ENCODE measurements at places on chromosomes 5 and 9. TPM values are rescaled to one million over a fixed set of nuclear protein-coding genes. Genes with fewer than 3 reads are reported as not detected.

GRCh38 chr9:129682381-129682780 is 16.9 kb downstream of the PRRX2 start:
- no peak for DNase-seq
- H3K4me3 ChIP-seq = no peak overlapping the region
- no peaks in the 10 kb centered on the region for H3K36me3 ChIP-seq
- peaks cover 16% of the 10 kb centered on the region for H3K4me1 ChIP-seq
- H3K27me3 ChIP-seq = peaks cover 9% of the 10 kb centered on the region
- no peak overlapping the region for H3K27ac ChIP-seq

Gene TAS2R1
- not detected for total RNA-seq

- no peak overlapping the region for H3K4me3 ChIP-seq
- no peaks in the 10 kb centered on the region for H3K36me3 ChIP-seq
- no peaks in the 10 kb centered on the region for H3K27me3 ChIP-seq
Observed at GRCh38 chr5:39449591-39449990, 24.8 kb upstream of the DAB2 start.

Gene CARD6
- total RNA-seq = 16.1 TPM

DNA sequence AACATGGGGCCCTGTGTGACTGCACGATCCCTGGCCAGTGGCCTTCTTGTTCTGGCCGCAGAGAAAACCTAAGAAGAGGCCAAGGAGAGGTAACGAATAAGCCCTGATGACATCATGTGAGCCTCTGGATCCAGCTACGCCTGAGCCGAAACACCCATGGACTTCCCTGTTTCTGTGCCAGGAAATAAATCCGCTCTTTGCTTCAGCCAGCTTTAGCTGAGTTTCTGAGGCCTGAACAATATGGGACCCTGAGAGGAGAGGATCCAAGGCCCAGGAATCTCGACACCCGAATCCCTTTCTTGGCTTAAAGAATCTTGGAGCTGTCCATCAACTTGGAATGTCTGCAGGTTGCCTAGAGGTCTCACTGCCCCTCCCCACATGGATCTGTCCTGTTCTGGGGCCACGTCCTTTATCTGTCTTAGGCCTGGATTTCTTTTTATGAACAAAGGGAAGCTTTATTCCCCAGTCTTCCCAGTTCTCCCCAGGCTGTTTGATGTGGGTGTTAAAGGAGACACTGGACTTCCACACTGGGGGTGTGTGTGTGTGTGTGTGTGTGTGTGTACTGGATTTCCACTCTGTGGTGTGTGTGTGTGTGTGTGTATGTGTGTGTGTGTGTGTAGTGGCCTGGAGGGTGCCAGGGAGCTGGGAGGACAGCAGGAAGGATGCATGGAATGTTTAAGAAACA is 13.7 kb downstream of the IER5L start:
- no peaks in the 10 kb centered on the region for H3K27me3 ChIP-seq
- peaks cover 33% of the 10 kb centered on the region for H3K4me1 ChIP-seq
- no peak for DNase-seq
- H3K4me3 ChIP-seq = no peak overlapping the region
- H3K27ac ChIP-seq = no peak overlapping the region
